Fibroblast of villous mesenchyme (primary cell): ENCODE measurements at places on chromosomes 11 and 22. TPM values are rescaled to one million over a fixed set of nuclear protein-coding genes. Genes with fewer than 3 reads are reported as not detected.

ADAMTS8 gene
- total RNA-seq = not detected in 2 replicates

CD248 gene
- 85.1 and 108 TPM in 2 replicates for total RNA-seq

APOA4 gene
- total RNA-seq = not detected in 2 replicates

PARVG gene
- not detected in 2 replicates for total RNA-seq

P2RX6 gene
- total RNA-seq = 1.3 and 3.5 TPM in 2 replicates

SAAL1 gene
- total RNA-seq = 17.4 and 18.1 TPM in 2 replicates

CHEK2 gene
- total RNA-seq = 17.4 and 22.0 TPM in 2 replicates

IL18 gene
- total RNA-seq = 1.6 and 2.2 TPM in 2 replicates

OR8D4 gene
- total RNA-seq = not detected in 2 replicates

FGF19 gene
- not detected in 2 replicates for total RNA-seq

XKR3 gene
- not detected in 2 replicates for total RNA-seq

RAB36 gene
- 5.6 and 6.1 TPM in 2 replicates for total RNA-seq

SYNGR1 gene
- 8.6 and 12.2 TPM in 2 replicates for total RNA-seq

DEPDC7 gene
- total RNA-seq = 7.7 and 11.7 TPM in 2 replicates

GUCD1 gene
- total RNA-seq = 148 and 166 TPM in 2 replicates

NEFH gene
- under 0.01 and 0.32 TPM in 2 replicates for total RNA-seq

ABTB2 gene
- 3.9 and 4.8 TPM in 2 replicates for total RNA-seq

PRCP gene
- total RNA-seq = 25.4 and 37.1 TPM in 2 replicates

CRACR2B gene
- total RNA-seq = 0.43 and 0.97 TPM in 2 replicates

MUC5B gene
- total RNA-seq = not detected in 2 replicates

KRTAP5-11 gene
- not detected in 2 replicates for total RNA-seq

SORL1 gene
- total RNA-seq = under 0.01 and 0.43 TPM in 2 replicates

SYT7 gene
- 0.43 and 2.6 TPM in 2 replicates for total RNA-seq

ZDHHC5 gene
- total RNA-seq = 39.0 and 59.6 TPM in 2 replicates

TRPM5 gene
- not detected in 2 replicates for total RNA-seq

C11orf42 gene
- total RNA-seq = under 0.01 TPM in 1 of 2 replicates, not detected in the other

DDTL gene
- total RNA-seq = 2.3 and 3.0 TPM in 2 replicates

GANAB gene
- total RNA-seq = 178 and 211 TPM in 2 replicates

E2F8 gene
- total RNA-seq = 0.64 and 2.2 TPM in 2 replicates

HSPB2 gene
- 0.43 and 0.64 TPM in 2 replicates for total RNA-seq

CD3G gene
- not detected in 2 replicates for total RNA-seq

OR4A16 gene
- not detected in 2 replicates for total RNA-seq

GSTT2 gene
- total RNA-seq = 0.32 TPM in 1 of 2 replicates, not detected in the other

TNNT3 gene
- not detected in 2 replicates for total RNA-seq

ENDOD1 gene
- 20.3 and 40.6 TPM in 2 replicates for total RNA-seq

CCDC90B gene
- total RNA-seq = 58.3 and 73.0 TPM in 2 replicates
